Fibroblast of skin of abdomen (primary cell): ENCODE measurements at places on chromosomes 2 and 18.

DNA sequence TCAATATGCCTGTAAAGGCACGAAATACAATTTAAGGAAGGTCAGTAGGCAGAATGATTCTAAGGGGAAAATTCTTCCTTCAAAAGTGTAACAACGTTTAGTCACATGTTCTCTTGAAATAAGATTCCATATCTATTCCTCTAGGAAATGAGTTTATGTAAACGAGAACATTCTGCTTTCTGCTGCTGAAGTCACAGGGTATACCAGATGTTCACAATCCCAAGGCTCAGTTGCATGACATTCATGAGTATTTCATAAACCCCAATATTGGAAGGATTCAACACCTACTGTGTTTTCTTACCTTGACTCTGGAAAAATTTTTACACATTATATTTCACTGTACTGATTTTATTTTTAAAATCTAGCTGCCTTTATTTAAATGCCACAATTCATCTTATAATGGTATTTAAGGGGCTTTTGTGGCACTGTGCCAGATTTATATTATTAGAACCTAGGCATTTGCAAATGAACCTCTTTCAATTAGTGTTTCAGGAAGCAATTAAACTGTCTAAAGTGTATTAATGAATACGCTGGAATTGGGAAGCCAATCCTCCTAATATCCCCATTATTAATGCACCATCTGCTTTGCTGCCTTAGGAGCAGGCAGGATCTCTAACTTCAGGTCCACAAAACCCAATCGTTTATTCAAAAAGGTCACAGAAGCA is 542.6 kb upstream of the KLHL29 start:
- DNase-seq: no peak

- DNase-seq: no peak
These were observed 158.3 kb downstream of the PRPF40A start for GRCh38 chr2:152559008-152559407.

- no peak for DNase-seq
These were observed 239.0 kb downstream of the ZNF521 start for GRCh38 chr18:25112821-25113434.

- DNase-seq: no peak
These were observed 46.1 kb upstream of the TBC1D8 start for GRCh38 chr2:101197215-101197745.

DNA sequence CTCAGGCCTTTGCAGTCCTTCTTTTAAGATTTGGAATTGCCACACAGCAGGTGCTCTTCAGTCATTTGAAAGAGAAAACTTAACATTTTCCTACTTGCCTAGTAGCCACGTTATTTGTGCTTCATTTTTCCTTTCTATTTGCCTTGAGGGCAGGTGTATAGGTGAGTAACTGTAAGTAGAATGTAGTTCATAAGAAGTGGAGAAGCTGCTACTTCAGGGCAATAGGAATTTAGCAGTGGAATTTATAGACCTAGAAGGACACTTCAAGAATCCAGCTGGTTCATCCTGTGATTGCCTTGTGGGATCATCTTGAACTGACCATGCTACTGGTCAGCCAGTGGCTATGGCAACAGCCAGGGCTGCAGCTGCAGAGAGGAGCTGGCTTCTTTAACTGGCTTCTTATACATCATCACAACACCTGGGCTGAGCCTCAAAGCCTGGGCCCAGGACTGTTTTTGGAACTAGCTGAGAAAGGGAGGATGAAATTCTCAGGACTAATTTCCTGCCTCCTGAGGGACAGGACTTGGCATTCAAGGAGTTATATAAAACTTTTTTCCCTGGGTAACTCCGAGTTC is 5.1 kb upstream of the LANCL1 start:
- no peak for DNase-seq

GRCh38 chr2:100786297-100786658 is 33.7 kb upstream of the NPAS2 start:
- peak; percentile 84 for DNase-seq

- no peak for DNase-seq
These were observed 3.5 kb upstream of the GDF7 start for GRCh38 chr2:20663196-20664070.

- DNase-seq: no peak
These were observed 1317.5 kb upstream of the CELF4 start for GRCh38 chr18:38883111-38883510.

DNA sequence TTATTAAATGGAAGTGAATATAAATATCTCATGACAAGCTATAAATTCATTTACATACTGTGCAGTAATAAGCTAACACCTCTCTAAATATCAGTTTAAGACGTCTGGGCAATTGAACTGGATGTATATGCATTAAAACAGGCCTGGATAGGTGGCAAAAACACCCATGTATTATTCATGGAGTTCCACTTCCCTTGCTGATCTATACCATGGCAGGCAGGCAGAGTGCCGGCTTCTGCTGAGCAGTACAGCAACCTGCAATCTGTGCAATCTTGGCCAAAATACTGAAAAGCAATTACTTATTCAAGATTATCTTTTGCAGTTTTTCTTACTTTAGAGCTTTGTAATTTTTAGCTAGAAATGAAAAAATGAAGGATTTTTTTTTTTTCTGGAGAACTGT is 112.1 kb upstream of the PIEZO2 start:
- no peak for DNase-seq

DNA sequence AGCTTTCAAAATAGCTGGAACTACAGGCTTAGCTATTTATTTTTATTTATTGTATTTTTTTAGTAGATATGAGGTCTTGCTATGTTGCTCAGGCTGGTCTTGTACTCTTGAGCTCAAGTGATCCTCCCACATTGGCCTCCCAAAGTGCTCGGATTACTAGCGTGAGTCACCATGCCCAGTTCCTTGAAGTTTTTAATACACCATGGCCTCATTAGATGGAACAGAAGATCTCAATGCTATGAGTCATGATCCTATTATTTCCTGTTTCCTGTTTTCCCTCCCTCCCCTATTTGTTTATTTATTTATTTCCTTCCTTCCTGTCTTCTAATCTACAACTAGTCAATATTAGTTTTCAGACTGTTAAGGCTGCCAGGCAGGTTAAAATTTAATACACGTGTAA is 309.0 kb downstream of the CMPK2 start:
- DNase-seq: peak; percentile 62

- DNase-seq: peak; percentile 23
These were observed 128.3 kb upstream of the ETAA1 start for GRCh38 chr2:67268797-67269196.

DNA sequence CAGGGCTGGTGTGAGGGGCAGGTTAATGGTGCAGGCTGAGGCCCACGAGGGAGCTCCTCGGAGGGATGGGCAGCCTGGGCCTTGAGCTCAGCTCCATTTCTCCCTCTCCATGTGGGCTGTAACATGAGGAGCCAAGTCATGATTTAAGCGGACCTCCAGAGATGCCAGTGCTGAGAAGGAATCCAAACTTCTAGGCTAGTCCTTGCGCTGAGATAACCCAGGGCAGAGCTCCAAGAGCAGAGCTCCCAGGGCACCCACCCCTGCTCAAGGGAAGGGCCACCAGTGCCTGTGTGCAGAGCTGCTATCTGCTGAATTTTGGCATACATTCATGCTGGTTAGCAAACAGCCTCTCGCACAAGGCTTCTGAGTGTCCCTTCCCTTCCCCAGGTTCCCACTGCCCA is 95.1 kb downstream of the MRO start:
- no peak for DNase-seq

GRCh38 chr2:44942304-44943030 is 965 bp downstream of the SIX3 start:
- DNase-seq: no peak

DNA sequence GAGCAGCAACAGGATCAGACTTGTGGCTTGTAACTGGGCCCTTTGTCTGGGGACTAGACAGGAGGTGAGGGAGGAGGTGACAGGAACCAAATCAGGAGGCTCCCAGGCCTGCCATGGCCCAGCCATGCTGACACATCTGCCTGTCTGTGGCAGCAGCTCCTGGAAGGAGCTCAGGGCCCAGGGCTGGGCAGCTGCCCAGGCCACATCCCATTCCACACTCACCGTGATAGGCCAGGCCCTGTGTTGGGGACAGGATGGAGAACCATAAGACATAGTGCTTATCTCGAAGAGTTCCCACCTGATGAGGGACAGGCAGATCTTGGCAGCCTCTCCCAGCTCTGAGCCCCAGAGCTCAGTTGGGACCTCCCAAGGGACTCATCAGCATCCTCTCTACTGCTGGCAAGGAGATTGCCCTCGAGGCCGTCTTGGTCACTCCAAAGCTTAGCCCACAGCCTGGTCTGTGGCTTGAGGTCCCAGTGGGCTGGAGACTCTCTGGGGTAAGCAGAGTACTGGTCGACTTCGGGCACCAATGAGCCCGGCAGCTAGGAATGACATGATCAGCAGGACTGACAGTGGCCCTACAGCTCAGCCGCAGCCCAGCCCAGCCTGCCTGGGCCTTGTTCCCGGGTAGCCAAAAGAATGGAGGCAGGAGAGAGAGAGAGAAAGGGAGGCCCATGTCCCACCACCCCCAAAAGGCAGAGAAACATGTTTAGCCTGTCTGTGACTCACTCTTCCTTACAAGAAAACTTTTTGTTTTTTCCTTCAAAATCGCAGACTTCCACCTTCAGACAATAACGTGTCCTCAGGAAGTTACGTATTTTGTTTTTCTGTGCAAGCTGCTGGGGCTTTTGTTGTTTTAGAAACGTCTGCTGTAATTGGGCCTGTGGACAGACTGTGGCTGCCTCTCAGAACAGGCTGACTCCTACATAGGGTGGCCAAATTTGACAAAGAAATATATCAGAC is 82.1 kb downstream of the HS1BP3 start:
- no peak for DNase-seq

DNA sequence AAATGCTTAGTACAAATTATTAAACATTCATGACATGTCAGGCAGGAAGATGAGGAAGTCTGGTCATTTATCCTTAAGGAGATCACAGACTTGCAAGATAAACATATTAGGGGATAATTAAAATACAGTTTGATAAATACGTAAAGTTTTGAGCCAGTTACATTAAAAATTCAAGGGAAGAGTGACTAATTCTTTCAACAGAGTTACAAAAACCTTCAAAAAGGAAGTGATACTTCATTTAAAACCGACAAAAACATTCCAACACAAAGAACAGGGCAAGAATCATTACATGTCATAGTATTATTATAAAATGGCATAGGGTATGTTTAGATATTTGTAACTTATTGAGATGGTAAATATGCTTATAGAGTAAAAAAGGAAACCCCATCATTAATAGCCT is 636.0 kb downstream of the NR4A2 start:
- DNase-seq: no peak

DNA sequence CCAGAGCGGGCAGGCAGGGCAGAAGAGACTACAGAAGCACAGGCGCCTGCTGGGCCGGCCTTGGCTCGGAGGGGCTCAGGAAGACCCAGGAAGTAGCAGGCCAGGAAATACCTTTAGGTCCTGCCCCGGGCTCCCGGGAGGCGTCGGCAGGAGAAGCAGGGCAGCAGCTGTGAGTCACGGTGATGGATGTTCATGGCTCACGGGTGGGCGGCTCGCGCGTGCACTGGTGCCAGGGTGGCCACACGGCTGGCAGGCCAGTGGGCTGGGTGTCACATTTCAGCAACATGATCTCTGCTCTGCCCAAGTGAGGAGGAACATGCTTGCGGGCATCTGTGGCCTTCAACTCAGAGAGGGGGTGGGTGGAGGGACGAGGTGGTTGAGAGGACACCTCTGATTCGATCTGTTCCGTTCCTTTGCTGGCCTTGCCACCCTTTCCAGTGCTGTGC is 139.3 kb downstream of the KLHL29 start:
- DNase-seq: peak; percentile 45

DNA sequence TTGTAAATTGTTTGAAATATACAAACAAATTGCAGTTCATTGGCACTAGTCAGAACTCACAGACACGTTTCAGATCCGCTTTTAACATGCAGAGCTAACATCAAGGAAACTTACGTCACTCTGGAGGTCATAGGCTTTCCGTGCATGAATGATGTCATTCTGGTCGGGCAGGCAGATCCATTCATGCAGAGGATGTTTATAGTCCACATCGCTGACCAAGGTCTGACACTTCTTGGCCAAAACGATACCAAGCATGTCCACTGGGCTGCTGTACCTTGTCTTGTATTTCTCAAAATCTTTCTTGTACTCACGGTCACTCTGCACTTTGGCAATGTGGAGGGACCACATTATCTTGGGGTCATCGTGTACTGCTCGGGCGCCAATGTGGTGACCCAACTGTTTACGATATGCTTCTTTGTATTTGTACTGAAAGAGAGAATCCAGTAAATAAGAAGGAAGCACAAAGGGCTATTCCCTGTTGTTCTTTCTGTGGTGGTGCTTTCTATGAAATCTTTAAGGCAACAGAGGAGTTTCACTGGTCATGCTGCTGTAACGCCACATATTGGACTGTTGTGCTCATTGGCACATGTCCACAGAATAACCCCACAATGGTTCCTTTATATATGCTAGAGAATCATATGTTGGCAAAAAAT is 114.8 kb downstream of the NEB start:
- peak; percentile 4 for DNase-seq

GRCh38 chr2:129881786-129882396 is 97.6 kb upstream of the RAB6C start:
- no peak for DNase-seq

DNA sequence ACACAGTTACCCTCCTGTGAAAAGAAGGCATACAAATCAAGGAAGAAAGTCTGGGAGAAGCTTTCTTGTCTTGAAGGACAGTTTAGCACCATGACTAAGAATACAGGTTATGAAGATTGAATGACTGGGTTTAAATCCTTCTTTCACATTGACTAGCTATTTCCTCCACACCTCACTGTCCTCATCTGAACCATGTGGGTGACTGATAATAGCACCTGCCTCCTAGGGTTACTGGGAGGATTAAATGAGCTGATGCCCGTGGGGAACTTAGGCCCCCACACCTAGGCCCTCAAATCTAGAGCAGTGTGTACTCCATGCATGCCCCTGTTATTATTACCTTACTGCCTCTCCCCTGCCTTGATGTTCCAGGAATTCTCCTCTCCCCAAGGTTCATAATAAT is 202.9 kb downstream of the FBXO15 start:
- DNase-seq: no peak

DNA sequence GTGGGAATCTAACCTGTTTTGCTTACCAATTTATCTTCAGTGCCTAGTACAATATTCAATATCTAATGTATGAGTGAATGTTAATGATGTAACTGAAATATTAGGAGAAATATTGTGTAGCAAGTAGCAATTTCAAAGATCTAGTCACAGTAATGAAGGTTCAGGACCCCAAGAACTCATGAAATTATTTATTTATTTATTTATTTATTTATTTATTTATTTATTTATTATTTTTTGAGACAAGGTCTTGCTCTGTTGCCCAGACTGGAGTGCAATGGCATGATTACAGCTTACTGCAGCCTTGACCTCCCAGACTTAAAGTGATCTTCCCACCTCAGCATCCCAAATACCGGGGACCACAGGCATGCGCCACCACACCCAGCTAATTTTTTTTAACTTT is 126.9 kb downstream of the KCNJ3 start:
- DNase-seq: no peak

DNA sequence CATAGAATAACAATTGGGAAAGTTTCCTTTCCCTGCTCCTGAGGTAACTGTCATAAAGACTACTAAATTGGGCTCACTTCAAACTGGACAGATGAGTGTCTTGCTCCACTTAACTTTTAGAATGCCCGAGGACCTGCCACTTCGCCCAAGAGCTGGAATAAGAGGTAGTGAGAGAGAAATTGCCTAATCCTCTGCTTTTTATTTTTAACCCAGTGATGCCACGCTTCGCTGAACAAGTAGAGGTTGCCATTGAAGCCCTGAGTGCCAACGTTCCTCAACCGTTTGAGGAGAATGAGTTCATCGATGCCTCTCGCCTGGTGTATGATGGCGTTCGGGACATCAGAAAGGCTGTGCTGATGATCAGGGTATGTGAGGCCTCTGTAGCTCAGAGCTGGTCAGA is 269.4 kb upstream of the LRRTM1 start:
- no peak for DNase-seq
